ENCODE measurements at places on chromosomes 3 and 15.

DNA sequence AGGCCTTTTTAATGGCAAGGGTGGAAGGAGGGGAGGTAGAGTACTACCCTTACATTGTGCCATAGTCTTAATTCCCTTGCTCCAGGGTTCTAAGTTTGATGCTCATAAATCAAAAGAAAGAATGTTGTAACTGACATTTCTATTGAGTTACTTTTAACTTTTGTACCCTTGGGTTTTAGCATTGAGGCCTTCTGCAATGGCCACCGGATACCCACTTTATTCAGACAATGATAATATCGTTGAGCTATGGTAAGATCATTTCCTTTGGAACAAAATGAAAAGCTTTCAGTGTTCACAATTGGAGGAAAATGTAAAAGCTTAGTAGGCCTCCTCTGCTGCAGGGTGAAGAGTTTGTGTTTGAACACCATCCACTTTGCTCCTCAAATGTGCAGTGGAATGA is 16.8 kb downstream of the CGNL1 start:
- DNase-seq = no peak

DNA sequence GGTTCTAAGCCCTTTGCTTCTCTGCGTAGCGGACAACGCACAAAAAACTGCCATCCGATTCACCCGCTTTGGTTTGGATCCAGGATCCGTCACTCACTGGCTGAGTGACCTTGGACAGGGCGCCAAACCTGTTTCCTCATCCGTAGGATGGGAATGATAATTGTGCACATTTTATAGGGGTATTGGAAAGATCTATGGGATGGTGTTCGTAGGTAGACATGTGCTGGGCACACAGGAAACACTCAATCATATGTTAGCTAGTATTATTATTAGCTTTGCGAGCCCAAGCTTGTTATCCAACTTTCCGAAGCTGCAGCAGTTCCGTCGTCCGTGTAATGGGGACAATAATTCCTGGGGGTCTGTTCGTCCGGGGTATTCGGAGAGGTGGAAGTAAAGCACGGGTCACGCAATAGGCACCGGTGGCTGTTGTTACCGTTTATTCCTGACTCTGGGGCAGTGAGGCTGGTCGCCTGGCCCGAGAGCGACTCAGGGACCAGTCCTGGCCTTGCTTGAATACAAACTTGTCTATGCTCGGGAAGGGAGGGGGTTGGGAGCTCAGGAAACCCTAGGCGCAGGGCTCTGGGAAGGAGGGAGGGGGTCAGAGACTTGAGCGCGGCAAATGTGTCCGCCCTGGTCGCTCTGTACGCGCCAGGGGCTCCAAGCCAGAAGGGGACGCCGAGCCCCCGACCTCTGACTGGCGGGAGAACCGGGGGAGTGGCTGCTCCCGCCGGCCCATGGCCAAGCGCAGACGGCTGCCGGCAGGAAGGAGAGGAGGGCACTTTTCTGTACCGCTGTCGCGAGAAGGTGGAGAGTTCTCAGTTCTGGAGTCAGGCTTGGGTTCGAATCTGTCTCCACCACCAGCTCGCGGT is 1.3 kb downstream of the SPSB4 start:
- DNase-seq = no peak

- peak; percentile 90 for DNase-seq
Measured at GRCh38 chr3:148955544-148956346, 35.6 kb upstream of the GYG1 start.

GRCh38 chr3:142095841-142096240 is 53.5 kb downstream of the TFDP2 start:
- no peak for DNase-seq

DNA sequence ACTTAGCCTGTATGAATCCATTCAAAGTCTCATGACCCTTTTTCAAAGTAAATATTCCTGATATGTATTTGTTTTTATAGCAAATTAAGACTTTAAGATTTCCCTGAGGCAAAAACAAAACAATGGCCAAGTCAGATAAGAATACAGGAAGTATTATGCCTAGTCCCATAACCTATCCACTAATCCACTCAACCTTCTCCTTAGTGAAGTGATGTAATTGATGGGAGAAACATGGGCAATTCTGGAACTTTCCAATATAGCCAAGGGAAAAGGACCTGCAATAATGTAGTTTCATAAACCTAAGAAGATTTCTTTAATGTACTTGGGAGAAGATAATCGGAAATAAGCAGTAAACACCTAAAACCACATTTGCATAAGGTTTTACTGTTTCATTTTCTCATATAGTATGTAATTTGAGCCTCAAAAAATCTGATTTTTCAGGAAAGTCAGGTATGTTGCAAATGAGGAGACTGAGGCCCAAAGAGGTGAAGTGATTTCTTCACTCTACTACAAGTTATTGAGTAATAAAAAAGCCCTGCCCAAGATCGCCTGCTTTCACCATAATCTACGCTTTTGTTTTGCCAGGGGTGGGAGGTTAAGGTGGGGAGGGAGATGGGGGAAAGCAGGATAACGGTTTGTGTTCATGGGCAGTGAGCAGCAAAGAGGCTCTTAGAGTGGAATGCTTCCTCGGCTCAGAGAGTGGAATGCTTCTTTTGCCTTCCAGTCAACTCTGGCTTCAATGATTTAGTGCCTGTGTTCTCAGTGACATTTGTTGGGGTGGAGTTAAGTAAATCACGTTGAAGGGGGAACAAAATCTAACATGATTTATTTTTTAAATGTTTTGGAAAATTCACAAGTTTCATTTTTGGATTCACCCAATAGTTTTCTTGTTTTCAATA is 95.0 kb upstream of the FNDC3B start:
- DNase-seq = no peak

DNA sequence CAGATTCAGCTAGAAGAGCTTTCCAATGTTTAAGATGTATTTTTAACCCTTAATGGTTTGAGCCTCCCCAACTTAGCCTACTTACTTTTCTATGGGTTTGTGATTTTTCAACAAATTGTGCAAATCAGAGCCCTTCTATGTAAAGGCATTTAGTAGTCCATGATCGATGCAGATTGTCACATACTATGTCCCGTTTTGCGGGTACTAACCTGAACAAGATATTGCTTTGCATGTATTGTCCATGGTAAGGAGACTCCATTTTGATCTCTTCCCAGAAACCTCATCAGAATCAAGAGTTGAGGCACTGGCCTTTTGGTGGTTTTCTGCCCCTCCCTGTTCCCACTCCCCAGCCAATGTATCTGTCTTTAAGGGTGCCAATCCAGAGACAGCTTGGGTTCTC is 60.8 kb downstream of the ETV5 start:
- DNase-seq = no peak

DNA sequence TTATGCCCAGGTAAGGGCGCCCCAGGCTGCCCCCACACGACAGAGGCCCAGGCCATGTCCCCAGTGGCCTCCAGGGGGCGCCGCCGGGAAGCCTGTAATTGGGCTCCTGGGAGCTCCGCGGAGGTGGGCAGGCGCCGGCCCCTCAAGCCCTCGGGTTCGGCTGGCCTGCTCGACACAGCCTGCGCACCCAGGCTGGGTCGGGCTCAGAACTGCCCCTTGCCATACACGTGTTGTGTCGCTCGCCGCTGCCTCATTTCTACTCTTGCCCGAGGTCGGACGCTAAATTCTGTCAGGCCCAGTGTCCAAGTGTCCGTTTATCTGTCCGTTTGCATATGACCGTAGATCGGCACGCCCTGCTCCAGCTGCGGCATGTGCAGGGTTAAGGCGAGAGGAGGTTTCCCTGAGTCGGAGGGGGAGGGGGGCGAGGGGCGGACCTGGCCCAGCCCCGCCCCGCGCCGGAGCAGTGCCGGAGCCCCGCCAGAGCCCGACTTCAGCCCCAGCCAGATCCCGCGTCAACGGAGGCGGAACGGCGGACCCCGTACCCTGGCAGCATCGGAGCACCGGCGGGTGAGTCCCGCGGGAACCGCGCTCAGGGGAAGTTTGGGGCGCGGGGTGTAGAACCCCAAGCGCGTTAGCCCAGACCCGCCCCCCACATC is at the start of gene KLHDC8B:
KLHDC8B (plus strand) TSS at position 480 of the 656 bp plus-strand sequence. CDS start 1,172 bp downstream, outside the sequence.
- DNase-seq = peak; percentile 44

DNA sequence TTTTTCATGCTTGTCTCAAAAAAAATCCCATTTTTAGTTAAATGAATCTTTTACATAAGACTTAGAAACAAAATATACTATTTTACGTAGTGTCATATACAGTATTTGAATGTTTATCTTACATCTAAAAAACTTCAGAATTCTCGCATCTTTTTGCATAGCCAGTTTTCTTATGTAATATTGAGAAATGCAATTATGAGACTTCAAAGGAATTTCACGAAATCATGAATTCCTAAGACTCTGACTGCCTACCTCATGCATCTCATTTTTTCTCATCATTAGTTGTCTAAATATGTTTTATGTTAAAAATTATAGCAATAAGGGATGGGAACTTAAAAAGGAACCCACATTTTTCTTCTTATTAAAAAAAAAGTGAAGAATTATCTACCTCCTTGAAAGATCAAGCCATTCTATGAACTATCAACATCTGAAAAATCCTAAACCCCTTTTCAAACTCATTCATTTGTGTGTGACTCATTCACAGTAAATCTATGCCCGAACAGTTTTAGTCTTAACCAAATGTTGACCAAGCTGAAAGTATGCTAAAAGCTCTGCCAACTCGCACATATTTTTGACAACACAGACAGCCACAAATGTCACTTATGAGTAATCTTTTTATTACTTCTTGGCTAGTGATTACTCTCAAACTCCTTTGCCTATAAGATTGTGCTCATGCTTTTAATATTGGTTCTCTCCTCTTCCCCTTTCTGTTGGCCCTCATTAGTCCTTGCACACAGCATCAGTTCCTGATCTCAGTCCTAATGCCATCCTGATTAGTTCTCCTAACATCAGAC is 115.9 kb downstream of the DCLK3 start:
- DNase-seq = peak; percentile 96

GRCh38 chr3:29653680-29654079 is 372.8 kb downstream of the RBMS3 start:
- DNase-seq = no peak

DNA sequence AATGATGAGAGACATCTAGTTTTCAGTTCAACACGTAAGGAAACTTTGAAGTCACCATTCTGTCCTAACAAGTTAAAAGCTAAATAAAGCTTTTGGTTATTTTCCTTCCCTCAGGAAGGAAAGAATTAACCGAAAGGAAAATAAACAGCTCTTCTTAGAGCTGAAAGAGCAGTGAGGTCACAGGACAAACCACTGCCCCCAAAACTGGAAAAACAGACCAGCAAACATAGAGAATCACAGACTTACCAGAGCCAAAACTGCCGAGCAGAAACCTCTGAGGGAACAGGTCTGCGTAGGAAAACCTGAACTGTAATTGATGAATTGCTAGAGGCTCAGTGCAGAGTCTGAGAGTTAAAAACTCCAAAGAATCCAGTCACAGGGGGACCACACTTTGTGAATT is 14.7 kb downstream of the USP50 start:
- no peak for DNase-seq

GRCh38 chr3:105368566-105369499 is 2.1 kb downstream of the ALCAM start:
- no peak for DNase-seq

- DNase-seq = no peak
Measured at GRCh38 chr3:195555110-195555509, 12.0 kb upstream of the PPP1R2 start.

GRCh38 chr3:134854254-134854653 is 59.2 kb downstream of the EPHB1 start:
- no peak for DNase-seq

DNA sequence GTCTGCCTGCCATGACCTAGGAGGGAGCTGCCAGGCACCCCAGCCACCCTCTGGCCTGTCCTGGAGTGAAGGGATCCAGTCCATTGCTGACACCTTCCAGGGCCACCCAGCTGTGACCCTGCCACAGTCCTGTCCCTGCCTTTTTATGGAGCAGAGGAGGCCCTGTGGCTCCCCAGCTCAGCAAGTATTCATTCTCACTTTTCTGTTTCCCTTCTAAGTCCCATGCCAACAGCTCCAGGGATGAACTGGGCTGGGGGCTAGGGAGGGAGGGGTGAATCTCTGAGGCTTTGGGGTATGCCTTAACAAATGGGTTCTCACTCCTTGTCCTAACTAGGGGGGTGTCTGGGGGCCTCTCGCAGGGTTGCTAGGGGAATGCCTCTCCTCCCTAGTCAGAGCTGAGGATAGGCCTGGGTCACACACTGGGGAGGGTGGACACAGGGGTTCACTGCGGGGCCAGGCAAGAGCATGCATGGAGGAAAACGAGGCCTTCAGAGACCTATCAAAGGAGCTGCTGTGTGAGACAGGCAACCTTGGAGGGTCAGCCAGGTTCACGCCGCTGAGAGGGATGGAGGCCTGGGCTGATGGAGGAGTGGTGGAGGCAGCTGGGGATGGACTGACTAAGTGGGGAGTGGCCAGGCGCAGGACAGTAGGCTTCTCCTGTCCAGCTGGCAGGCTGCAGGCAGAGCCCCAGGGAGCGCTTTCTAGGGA is 31.8 kb downstream of the EPHB3 start:
- no peak for DNase-seq

- DNase-seq = no peak
Measured at GRCh38 chr3:155089495-155089894, 9.4 kb downstream of the MME start.

DNA sequence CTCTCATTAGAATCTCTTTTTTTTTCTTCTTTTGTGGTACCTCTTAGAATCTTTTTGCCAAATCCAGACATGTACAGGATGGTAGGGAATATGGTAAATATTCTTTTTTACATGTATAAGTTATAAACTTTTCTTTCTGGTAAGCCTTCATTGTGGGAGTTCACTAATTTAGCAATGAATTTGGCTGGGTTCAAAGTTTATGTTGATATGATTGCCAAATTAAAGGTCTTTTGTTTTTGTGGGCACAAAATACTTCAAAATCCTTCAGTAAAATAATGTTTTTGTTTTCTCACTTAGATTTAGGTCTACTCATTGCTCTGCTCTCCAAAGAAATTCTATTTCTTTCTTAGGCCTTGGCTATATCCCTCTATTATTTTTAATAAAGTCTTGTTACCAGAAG is 1405.9 kb upstream of the ALCAM start:
- DNase-seq = no peak

DNA sequence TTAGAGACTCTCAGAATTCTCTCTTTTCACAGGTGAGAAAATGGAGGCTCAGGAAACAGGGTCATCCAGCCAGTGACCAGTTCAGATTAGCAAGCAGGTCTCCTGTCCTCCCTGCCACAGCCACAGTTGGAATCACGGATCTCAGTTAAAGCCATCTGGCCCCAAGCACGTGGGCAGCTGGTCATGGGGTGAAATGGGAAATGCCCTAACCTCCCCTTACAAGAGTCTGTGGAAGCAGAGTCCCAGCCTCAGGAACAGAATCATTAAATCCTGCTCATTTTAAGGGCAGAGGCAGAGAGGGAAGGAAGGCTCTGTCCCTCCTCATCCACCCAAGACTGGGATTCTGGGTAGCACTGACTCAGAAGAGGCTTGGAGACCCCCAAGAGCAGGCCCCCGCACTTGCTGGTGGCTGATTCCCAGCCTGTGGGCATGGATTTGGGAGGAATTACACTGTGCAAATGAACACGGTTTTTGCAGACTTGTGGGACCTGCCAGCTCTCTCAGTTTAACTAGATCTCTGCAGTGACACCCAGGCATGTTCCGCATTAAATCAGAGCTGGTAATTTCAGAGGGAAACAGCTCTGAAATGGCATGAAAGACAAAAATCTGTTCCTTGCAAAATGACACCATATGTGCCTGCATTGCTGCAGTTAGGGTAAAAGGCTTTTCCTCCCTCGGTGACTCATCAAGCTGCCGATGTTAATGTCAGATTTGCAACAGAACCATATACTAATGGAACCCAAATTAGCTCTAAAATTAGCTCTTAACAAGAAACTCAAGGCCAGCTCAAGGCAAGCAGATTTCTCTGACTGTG is 89.0 kb downstream of the BDH1 start:
- peak; percentile 78 for DNase-seq

All from BJ (cell line).